ENCODE measurements at places on chromosomes 11 and 22. TPM values are rescaled to one million over a fixed set of nuclear protein-coding genes. Genes with fewer than 3 reads are reported as not detected.
A peak's percentile ranks its signal among the peaks of the same experiment; 100 is the strongest.

DNA sequence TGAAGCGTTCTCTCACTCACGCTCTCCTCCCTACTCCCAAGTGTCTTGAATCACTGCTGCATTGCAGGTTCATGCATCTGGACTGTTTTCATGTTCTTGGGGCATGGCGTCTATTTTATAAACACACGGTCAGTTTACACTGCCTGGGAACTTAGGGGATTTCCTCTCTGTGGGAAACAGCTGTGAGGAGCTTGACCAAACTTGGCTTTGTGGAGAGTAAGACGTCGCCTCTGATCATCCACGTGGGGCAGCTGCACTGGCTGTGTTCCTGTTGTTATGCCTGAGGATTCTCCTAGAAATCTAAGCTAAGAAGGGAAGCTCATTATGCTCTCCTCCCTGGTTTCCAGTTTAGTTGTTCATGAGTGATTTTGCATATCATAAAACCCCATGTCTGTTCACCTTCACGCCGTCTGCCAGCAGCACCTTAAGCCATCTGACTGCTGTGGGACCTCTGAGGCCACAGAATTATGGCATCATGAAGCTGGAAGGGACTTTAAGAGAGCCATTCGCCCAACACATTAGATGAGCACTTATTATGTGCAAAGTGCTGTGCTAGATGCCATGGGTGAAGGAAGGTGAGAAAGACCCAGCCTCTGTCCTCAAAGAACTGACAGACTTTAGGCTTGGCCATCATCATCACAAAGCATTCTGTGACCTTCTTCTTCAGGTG, 38.8 kb upstream of the POU2AF1 start:
- no peak for DNase-seq

- no peak for DNase-seq
Observed at GRCh38 chr11:3101921-3102640, 44.9 kb upstream of the CARS1 start.

- DNase-seq, result no peak
Observed at GRCh38 chr11:109668973-109669634, 247.1 kb downstream of the C11orf87 start.

OR5A1 gene
- not detected for total RNA-seq

GRCh38 chr11:7381937-7382336, 103.4 kb upstream of the OLFML1 start:
- DNase-seq, result no peak

GRCh38 chr22:22546490-22546889, 12.6 kb downstream of the PRAME start:
- DNase-seq, result no peak

DNA sequence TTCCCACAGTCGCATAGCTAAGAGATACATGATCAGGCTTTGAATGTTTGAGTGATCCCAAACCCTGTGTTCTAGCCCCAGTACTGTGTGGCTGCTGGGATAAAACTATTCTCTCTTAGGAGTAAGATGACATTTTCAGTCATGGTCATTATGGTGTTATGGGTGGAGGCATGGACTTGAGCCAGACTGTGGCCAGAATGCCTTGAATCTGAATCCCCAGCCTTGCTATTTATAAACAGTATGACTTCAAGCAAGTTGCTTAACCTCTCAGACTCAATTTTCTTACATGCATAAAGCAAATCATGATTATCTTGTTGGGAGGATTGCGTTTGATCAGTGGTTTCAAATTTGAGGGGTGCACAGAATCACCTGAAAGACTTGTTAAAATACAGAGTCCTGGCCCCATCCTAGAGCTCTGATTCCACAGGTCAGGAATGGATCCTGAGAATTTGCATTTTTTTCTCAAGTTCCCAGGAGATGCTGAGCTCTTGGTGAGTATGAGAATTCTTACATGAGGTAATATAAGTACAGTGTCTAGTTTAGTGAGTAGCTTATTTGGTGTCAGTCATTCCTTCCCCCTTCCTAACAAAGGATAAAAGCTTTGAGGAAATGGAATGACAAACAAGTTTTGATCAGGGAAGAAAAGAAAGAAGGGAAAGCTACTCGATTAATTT, 571.7 kb downstream of the METTL15 start:
- no peak for DNase-seq

DNA sequence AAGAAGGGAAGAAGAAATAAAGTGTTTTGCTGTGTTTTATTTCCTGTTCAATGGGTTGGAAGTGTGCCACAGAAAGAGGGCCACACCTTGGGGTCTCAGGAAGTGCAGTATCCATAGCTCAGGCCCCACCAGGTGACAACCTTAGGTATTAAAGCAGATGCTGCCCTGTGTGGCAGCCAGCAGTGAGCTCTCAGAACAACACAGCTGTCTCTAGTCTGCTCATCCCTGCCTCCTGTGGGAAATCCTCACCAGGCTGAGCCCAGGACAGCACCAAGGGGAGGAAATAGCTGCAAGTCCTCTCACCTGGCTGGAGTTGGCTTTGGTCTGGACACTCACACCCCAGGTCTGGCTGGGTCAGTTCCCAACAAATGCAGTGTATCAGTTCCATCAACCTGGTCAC, 25.1 kb downstream of the ARL14EP start:
- no peak for DNase-seq

- DNase-seq, result no peak
Observed at GRCh38 chr11:119317592-119318239, 786 bp upstream of the MCAM start.

CARD18 gene
- not detected for total RNA-seq

DNA sequence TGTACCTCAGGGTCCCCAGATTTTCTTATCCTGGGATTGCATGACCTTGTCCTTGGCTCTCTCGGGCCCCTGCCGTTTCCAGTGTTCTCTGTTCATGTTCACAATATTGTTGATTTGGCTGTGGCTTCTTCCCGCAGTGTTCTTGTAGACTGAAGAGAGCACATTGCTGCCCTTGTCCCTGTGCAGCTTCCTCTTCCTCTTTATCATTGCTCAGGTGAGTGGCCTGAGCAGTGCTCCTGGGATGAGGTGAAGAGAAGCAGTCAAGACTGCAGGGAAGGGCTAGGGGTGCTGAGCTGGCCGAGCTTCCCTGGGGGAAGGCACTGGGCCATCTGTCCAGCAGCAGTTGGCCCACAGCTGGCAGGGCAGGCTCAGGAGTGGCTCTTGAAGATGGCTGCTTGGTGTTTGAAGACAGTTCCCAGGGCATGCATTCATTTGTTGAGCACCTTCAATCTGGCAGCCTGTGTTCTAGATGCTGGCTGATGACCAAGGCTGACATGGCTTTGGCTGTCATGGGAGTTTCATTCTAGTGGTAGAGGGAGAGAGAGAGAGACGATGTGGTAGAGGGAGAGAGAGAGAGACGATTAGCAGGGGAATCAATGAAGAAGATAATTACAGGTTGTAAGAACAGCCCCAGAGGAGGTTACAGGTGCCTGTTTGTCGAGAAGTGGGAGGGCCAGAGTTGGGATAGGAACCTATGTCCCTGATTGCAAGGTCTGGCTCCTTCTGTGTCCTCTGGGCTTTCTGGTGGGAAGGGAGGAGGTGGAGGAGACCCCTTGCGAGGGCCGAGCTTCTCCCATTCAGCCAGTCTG, 17.4 kb downstream of the BMAL1 start:
- no peak for DNase-seq

DNA sequence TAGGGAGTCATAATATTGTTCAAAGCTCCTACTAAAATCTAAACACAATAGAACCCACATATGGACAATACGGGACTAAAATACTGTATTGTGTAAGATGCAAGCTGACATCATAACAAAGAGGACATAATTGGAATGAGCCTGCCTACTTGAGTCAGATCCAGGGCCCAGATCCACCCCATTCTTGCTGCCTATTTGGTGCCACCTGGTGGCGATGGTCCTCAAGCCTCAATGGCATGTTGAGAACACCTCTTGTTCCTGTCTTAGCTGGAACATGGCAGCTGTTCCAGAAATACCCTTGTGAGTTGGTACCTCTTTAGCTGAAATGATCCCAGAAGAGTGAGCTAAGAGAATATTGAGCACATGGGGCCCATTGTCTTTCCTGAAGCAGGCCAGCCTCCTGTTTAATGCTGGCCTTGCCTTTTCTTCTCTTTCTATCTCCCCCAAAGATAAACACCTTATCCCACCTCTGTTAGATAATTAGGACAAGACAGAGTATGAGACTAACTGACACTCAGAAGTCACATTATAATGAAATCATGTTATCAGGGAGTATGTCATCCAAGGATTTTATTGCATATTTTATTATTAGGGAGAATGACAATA, 680.9 kb upstream of the ANO5 start:
- peak; percentile 85 for DNase-seq

- no peak for DNase-seq
Observed at GRCh38 chr11:130831506-130831905, 84.8 kb downstream of the SNX19 start.

GRCh38 chr22:47533961-47534803, 771.7 kb downstream of the TBC1D22A start:
- no peak for DNase-seq

- peak; percentile 61 for DNase-seq
Observed at GRCh38 chr11:57460022-57460757, at the start of gene RTN4RL2. RTN4RL2 (plus strand) TSS chr11:57460528; CDS start chr11:57460866, 338 bp downstream.

DNA sequence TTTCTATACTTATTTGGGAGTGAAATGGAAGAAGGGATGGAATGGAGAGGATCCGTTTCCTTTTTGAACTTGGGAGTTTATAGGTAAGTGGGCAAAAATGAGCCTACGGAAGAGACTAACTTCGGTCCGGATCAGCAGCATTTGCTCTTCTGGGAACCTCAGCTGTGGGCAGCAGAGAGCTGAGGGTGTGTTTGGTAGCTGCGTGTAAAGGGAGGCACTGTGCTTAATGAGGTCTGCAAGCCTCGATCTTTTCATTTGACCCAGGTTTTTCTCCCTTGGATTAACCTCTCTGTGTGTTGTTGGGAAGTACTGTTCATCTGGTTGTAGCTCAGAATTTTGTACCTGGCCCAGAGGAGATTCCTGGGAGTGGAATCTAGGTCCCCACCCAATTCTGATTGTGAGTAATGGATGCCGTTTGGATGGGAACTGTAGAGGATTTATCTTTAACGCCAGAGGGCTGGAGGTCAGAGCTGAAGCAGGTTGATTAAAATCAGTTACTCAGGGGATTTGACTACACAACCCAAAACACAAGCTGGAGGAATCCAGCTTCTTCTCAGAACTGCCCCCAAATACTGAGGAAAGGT, 201.6 kb upstream of the SORL1-AS1 start:
- DNase-seq, result no peak

MYO18B gene
- not detected for total RNA-seq
